ENCODE measurements at places on chromosomes 2 and 18.

DNA sequence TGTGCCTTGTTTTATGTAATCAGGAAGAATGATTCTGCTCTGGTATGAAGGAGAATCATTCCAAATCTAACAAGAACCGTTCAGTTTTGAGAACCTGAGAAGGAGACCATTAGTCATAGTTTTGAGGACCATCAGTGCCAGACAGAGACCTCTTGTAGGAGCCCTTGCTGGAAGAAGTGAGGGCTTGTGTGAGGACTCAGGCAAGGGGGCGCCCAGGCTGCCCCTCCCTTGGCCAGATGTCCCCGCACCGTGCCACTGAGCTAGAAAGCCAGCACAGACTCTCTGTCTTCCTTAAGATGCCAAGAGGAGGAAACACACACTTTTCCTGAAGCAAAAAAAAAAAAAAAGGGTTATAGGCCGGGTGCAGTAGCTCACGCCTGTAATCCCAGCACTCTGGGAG lies 55.7 kb upstream of the SLC39A10 start:
- no peak for DNase-seq

DNA sequence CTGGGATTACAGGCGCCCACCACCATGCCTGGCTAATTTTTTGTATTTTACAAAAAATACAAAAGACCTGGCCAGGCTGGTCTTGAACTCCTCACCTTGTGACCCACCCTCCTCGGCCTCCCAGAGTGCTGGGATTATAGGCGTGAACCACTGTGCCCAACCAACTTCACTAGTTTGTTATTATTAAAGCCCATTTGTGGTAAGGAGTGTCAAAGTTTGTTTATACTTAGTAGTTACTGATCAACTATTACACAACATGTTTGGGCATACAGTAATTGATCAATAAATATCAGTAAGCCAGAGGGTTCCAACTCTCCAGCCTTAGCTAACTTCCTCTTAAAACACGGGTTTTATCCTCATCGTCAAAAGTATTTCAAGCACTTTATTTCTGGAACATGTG lies 67.5 kb upstream of the ZNG1B start:
- no peak for DNase-seq

GRCh38 chr2:29212009-29212408 lies 96.8 kb downstream of the CLIP4 start:
- DNase-seq = no peak

DNA sequence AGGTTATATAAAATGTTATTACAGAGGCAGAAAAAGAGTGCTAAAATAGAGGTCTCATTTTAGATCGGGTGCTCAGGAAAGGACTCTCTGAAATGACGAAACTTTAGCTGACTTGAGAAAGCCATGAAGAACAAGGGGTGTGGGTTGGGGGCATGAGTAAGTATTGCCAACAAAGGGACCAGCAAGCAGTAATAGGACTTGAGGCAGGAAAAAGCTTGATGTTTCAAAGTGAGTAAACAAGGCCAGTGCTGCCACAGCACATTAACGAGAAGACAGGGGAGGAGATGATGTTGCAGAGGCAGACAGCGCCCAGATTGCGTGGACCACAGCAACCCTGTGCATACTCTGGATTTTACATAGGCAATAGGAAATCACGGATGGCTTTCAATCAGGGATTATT lies 318.8 kb downstream of the ZEB2 start:
- no peak for DNase-seq

DNA sequence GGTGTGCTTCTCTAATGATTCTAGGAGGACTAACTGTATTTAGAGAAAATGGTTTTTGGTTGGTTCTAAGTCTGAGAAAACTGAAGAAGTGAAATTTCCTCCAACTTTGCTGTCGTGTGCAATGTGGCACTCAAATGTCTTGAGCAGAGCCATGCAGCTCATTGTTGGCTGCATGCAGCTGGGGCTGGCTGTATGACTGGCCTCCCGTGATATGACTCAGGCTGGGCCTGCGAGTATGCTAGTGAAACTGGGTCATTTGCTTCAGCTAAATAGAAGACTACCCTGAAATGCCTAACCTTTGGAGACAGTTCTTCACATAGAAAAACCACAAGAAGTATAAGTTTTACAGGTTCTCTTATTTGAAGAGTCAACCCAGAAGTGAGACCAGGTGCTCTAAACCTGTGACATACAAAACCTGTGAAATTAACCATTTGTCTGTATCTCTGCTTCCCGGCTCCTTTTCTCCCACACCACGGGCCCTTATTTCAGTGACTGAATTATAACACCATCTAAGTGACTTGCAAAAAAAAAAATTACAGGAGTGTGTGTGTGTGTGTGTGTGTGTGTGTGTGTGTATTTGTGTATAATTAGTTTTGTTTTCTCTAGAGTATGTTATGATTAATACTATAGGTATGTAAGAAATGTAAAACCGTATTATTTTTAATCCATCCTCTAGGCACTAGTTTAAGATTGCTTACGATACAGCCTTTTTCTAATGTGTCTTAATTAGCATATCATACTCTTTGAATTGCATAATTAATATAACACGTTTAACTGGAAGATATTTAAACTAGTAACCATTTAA lies 15.9 kb downstream of the POLI start:
- no peak for DNase-seq

GRCh38 chr18:78856569-78857313 lies 122.9 kb upstream of the SALL3 start:
- no peak for DNase-seq

- no peak for DNase-seq
Observed at GRCh38 chr18:80070825-80071224, 36.6 kb downstream of the RBFA start.

DNA sequence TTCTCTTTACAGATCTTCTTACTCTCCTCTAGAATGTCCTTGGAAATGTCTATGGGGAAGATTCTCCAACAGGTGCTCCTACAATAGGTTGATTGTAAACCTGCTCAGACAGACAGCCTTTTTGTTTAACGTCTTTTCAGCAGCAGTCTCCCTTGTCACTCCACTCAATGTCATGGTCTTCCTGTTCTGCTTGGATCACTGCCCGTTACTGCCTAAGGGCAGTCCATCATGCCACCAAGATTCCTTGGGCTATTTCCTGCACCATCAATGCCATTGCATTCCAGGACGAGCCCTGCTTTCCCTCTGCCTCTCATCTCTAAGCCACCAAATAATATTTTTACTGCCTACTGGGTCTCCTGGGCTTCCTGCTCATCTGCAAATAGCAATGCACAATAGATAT lies 97.4 kb upstream of the GALNT5 start:
- DNase-seq = no peak

- DNase-seq = no peak
Observed at GRCh38 chr2:219911541-219911940, 284.1 kb downstream of the SLC4A3 start.

- DNase-seq = no peak
Observed at GRCh38 chr18:57026316-57026715, 120.6 kb upstream of the BOD1L2 start.

- DNase-seq = no peak
Observed at GRCh38 chr2:105865222-105865913, 120.7 kb downstream of the NCK2 start.

GRCh38 chr18:70663141-70663540 lies 374.3 kb downstream of the SOCS6 start:
- DNase-seq = no peak

GRCh38 chr2:158733430-158733755 lies 61.7 kb upstream of the DAPL1 start:
- no peak for DNase-seq

DNA sequence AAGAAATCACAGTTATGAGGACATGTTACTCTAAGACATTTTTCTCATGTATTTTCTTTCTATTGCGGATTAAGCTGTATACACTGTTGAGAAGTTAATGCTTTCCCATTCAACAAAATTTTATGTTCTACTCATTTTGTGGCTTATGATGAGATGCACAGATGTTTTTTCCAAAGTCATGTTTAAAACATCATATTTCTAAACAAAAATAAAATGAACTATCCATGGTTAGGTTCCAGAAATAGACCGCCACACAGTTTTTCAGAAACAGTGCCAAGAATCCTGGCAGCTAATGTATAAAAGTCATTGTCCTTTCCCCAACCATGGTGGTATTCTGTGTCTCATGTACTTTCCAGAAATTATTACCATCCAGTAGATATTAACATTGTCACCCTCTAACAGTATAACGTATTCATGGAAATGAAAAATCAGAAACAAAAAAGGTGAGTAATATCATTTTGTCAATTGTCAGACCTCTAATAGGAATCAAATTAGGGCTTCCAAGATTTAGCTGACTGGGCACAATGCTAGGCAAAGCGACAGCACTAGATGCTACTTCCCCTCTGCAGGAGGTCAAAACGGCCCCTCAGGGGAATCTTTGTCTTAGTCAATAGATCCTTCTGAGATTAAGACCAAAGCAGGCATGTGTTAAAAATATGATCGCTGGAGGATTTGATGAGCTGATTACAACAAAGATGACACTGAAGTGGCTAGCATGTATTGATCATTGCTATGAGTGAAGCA lies 54.4 kb upstream of the ZNF397 start:
- no peak for DNase-seq

DNA sequence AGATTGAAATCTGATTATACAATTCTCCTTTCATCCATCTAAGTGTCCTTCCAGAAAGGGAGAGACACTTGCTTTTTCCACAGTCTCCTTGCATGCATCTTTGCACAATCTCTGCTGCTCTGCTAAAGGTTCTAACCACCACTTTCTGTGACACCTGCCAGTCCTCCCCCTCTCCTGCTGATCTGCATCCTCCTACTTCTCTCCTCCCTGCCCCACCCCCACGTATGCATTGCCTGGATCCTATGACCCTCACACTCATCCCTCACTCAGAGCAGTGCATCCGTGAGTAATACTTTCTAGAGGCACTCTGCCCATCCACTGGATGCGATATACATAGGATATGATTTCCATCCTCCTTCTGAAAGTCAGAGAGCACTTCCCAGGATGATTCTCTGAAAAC lies 27.7 kb upstream of the TRAPPC8 start:
- DNase-seq = no peak

DNA sequence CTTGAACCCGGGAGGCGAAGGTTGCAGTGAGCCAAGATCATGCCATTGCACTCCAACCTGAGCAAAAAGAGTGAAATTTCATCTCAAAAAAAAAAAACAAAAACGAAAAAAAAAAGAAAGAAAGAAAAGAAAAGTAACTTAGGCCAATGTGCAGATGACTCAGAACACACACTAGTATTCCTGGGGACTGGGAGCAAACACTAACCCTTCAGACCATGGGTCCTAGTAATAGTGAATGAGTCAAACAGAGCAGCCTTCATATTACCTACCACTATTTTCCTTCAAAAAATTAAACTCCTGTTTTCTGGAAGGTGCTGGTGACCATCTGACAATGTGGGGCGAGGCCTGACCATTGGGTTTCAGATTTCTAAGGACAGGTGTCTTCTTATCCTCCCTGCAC lies 253.4 kb downstream of the PIEZO2 start:
- no peak for DNase-seq

DNA sequence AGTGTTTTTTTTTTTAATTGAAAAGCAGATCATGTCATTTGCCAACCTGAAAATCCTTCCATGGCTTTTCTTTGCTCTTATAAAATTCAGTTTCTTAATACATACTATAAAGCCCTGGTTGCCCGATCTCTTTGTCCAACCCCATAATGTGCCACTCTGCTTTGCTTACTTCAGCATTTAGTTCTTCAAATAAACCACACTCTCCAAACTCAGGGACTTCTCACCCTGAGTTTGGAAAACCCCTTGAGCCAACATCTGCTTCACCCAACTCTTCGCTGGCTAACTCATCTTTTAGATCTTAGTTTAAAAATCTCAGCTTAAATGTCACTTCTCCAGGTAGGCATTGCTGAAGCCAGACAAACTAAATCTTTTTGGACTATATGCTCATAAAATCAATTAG lies 1.3 kb upstream of the STAT1 start:
- DNase-seq = no peak

DNA sequence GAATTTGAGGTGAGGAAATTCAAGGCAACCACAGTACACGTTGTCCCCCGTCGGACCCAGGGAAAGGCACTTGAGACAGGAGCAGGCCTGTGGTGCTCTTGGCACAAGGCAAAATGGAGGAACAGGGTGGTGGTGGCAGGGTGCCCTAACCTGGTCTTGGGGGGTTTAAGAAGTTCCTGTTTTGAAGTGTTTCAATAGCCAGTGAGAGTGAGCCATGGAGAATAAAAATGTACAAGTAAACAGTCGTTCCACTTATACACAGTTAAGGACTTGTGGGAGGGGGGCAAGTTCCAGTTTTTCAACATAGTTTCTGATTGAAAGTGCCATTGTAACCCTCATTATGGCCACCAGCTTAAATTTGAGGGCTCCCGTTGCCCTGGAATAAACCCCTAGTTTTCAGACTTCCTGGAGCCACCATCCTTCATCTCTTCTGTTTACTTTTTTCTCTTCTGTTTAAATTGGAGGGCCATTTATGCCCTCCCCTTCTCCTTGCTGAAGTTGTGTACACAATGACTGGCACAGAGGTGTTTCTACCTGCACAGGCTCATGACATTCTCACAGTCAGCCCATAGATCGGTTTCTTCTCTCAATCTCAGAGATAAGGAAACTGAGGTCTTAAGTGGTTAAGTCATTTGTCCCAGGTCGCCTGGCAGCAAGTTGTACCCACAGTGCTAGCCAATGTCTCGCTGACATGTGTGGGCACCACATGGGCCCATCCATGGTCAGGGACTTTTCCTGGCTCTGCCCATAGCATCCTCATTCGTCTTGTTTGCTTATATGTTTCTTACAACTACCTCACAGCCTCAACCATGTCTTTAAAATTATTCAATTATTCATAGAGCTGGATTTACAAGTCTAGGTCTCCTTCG lies 66.0 kb upstream of the ST3GAL5 start:
- DNase-seq = no peak

GRCh38 chr2:154554046-154554445 lies 144.4 kb upstream of the KCNJ3 start:
- no peak for DNase-seq

DNA sequence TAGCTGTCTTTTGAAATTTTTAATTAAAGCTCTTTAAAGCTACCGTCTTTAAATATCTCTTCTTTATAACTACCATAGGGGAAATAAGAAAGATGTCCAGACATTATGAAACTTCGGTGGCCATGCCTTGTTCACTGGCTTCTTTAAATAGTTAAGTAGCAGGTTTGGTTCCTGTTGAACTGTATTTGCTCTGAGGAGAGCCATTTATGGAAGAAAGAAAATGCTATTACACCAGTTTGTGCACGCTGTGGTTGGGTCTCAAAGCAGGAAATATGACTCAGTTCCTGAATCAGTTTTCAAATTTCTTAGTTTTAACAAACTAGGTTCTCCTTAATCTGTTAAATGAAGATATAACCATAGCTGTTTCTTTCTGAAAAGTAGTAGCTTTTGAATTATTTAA lies 12.2 kb downstream of the ARPC2 start:
- DNase-seq = no peak

- no peak for DNase-seq
Observed at GRCh38 chr2:149737896-149738295, 150.3 kb upstream of the MMADHC start.

GRCh38 chr2:104976603-104977120 lies 61.2 kb upstream of the MRPS9 start:
- DNase-seq = no peak

DNA sequence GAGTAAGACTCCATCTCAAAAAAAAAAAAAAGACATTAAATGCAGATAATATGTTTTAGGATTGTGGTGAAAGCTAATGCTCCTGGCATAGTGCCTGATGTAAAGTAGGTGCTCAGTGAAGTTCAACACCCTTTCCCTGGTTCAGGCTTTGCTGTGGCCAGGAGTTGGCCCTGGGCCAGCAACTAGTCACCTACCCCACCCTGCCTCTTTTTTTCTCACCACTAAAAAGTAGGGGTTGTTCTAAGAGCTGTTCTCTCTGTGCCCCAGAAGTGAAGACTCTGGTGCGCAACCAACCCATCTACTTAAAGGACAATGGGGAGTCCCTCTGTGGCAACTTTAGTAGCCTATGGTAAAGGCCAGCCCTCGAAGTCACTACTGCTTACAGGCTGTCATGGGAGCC lies 75.9 kb downstream of the DNMT3A start:
- no peak for DNase-seq

Measured in SHP77 treated with DMSO at 0.1 percent for 48 hours (cell line).